NAMALWA (cell line): ENCODE measurements at places on chromosomes 6 and 20.
A peak's percentile ranks its signal among the peaks of the same experiment; 100 is the strongest.

- DNase-seq, result peak; percentile 86
Observed at GRCh38 chr20:36435592-36436541, 105.5 kb upstream of the MYL9 start.

- no peak for DNase-seq
Observed at GRCh38 chr6:70668499-70668812, 773 bp downstream of the SMAP1 start.

DNA sequence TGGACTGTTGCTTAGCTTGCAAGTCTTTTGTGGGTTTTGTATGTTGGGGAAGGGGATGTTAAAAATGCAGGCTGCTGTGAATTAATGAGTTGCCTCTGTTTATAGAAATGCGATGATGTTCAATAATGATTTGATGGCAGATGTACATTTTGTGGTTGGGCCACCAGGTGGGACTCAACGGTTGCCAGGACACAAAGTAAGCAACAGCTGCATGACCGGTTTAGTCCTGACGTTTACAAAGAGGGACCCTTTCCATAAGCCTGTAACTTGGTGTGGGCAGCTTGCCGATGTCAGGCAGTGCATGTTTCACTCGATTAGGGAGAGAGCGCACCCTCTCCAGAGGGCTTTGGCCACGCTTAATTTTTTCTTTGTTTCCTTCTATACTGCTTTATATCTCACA is 1.3 kb downstream of the BTBD3 start:
- peak; percentile 10 for DNase-seq

DNA sequence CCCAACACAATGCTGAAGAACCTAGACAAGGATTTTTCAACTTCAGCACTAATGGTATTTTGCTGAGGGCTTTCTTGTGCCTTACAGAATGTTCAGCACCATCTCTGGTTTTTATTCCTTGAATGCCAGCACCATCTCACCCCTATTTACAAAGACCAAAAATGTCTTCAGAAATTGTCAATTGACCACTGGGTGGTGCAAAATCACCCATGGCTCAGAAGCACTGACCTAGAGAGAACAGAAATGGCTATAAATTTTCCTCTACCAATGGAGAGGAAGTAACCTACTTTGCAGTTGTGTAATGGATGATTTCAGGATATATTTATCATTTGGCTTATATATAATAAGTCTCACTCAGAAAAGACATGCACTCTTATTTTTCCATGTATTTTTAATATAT is 431.0 kb upstream of the IRAK1BP1 start:
- peak; percentile 13 for DNase-seq

GRCh38 chr6:102215425-102215824 is 821.9 kb downstream of the GRIK2 start:
- DNase-seq, result no peak

GRCh38 chr6:88244721-88245120 is 78.6 kb upstream of the CNR1 start:
- DNase-seq, result no peak

DNA sequence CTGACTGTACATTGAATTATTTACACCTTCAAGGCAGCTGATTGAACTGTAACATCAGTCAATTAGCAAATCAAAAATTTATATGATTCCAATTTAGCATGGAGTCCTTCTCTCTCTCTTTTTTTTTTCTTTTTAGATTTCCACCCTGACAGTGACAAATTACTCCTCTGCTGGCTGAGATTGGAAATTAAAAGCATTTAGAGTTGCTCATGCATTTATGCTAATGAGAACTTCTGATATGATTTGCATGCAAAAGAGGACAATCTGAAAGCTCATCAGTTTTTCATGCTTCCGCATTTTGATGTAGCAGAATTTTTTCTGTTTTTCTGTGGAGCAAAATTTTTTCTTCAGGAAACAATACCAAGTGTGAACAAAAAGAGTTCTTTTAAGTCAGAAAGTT is 130.5 kb upstream of the NOX3 start:
- DNase-seq, result no peak
